ENCODE measurements at places on chromosomes 13 and 19.

DNA sequence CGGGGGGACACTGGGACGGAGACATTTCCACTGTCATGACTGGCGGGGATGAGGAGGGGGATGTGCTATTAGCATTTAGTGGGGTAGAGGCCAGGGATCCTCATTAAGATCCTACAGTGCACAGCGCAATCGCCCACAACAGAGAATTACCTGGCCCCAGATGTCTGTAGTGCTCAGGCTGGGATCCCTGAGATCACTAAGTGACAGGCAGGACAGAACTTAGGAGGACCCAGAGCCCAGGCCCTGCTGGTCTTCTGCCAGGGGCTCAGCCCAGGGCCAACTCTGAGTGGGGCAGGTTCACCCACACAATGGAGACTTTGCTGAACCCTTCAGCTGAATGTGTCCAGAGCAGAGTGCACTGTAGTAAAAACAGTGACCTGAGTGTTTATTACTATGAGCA, 4.6 kb downstream of the RANBP3 start:
- no peak for DNase-seq

- DNase-seq: no peak
Measured at GRCh38 chr19:30206187-30206586, 166.0 kb upstream of the ZNF536 start.

DNA sequence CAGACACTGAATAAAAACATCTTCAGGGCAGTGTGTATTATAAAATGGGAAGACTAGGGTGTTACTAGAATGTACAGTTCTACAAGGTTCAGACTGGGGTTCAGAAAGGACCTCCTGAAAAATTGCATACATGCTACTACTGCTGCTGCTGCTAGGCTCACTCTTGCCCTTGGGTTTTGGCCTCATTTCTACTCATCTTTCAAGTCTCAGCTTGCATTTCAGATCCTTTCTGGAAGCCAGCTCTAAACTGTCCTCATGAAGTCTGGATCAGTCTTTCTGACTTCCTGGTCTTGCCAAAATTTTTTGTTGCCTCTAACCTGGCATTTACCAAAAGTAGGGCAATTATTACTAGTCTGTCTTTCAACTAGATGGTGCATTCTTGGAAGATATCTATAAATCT, 393.3 kb downstream of the DIAPH3 start:
- no peak for DNase-seq

- DNase-seq: no peak
Measured at GRCh38 chr13:99331881-99332293, 24.7 kb upstream of the GPR183 start.

- peak; percentile 98 for DNase-seq
Measured at GRCh38 chr13:99812625-99813024, 158.9 kb downstream of the ZIC5 start.

DNA sequence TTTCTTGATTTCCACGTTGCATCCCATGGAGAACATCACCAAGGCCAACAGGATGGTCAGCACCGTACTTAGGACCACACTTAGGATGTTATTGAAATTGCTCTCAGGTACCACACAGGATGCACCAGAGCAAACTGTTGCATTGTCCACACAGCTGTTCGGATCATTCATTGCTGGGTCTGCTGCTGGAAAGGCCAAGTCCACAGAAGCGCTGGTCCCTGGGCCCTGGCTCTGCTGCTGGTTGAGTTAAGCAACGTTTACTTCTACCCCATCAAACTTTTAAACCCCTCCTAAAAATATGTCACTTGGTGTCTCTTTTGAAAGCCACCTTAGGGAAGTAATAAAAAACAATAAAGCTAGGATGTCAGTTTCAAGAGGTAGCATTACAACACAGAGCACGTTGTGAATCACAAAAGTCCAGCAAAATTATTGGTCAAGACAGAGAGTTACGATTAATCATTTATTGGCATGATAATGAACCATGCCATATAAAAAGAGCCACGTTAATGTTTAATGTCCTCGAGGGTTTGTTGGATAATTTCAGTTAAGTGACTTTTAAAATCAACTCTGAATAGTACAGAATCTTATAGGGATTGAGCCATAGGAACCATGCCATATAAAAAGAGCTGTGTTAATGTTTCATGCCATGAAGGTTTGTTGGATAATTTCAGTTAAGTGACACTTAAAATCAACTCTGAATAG, at the start of gene SLC10A2:
TSS of gene SLC10A2 (minus strand) at position 339 of the 702 bp plus-strand sequence. CDS start at position 171, 168 bp downstream.
- DNase-seq: no peak

GRCh38 chr19:7933828-7934725, 8.1 kb upstream of the CTXN1 start:
- no peak for DNase-seq

DNA sequence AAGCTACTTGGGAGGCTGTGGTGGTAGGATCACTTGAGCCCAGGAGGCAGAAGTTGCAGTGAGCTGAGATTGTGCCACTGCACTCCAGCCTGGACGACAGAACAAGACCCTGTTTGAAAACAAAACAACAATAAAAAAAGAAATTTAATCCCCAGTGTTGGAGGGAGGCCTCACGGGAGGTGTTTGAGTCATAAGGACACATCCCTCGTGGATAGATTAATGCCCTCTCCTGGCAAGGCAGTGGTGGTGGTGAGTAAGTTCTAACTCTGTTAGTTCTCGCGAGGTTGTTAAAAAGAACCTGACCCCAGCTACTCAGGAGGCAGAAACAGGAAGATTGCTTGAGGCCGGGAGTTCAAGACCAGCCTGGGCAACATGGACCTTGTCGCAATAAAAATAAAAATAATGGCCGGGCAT, 27.6 kb upstream of the SIN3B start:
- peak; percentile 67 for DNase-seq

DNA sequence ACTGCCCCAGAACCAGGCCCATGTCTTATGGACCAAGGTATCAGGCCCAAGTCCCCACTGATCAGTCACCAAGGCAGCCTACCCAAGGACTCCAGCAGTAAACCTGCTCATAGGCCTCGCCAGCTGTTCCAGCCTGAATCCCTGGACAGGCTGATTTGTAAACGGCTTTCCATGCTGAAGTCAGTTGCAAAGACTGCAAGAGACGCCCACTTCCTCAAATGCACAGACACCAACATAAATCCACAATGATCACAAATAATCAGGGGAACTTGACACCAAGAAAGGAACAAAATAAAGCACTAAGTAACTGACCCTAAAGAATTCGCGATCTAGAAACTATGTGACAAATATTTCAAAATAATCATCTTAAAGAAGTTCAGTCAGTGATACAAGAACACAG, 75.2 kb downstream of the RXFP2 start:
- DNase-seq: no peak

DNA sequence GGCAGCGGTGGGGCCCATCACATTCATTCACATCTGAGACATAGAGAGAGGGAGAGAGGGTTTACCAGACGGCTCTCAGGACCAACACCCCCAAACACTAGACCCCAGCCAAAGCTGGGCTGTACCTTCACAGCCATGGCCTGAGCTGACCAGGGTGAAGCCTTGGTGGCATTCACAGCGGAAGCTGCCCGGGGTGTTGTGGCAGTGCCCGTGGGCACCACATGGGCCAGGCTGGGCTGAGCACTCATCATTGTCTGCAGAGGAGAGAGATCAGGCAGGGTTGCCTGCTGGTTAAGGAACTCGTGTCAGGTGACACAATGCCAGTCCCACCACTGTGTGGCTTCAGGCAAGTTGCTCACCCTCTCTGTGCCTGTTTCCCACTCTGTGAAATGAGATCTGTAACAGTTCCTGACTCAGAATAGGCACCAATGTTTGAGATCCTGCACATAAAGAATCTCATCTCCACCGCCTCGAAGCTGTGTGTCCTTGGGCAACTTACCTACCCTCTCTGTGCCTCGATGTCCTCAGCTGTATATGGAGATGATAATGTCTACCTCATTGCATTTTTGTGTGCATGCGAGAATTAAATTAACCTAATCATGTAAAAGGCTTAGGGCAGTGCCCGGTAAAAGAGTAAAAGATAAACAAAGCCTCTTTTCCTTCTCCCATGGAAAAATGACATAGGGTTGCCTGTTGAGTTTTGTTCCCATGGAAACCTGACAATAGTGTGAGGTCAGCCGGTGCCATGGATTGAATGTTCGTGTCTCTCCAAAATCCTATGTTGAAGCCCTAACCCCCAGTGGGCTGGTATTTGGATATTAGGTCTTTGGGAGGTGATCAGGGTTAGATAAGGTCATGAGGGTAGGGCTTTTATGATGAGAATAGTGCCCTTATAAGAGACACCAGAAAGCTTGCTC, 22.9 kb downstream of the CCL25 start:
- no peak for DNase-seq

GRCh38 chr19:48963371-48964204, 1.5 kb upstream of the FTL start:
- peak; percentile 55 for DNase-seq

GRCh38 chr19:5041913-5042187, 72.9 kb downstream of the KDM4B start:
- no peak for DNase-seq

DNA sequence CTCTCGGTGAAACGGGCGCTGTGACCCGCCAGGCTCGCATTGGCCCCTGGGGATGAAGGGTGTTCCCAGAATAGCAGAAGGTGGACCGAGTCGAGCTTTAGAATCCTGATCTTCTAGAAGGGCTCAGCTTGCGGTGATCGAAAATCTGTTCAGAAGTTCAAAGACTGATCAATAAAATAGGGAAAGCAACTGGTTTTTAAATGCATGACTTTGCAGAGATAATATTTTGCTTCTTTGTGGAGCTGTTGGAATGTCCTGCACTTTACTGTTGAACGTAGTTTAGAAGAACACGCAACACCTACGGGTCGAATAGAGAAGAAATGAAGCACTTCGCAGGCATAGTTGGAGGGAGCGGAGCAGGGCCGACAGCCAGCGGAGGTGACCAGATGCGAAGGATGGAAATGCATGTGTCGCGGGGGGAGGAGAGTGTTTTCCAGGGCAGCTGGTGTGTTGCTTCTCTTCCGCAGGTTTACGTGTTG, 766 bp downstream of the CEBPG start:
- no peak for DNase-seq

DNA sequence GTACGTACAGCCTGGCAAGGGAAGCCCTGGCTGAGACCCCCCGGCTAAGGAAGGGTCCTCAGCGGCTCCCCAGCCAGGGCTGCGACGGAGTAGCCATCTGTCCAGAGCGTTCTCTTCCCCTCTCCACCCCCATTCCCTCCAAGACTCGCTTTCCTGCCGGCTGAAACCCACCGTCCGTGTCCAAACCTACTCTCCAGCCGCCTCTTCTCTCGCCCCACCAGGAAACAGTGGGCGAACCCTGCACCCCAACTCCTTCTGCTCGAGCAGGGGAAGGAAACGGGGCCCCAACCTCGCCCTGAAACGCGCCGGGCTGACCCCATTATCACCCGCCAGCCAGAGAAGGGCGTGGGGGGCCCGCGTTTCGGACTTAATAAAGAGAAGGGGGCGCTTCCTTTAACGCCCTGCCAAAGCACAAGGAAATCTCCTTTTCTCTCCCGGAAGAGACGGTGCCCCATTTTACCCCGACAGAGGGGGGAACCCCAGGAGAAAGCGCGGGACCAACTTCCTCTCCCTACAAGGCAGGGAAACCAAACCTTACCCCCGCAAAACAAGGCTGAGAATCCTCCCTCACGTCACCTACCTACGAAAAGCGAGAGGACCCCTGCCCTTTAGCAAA, 2.5 kb downstream of the ZC3H4 start:
- DNase-seq: no peak

DNA sequence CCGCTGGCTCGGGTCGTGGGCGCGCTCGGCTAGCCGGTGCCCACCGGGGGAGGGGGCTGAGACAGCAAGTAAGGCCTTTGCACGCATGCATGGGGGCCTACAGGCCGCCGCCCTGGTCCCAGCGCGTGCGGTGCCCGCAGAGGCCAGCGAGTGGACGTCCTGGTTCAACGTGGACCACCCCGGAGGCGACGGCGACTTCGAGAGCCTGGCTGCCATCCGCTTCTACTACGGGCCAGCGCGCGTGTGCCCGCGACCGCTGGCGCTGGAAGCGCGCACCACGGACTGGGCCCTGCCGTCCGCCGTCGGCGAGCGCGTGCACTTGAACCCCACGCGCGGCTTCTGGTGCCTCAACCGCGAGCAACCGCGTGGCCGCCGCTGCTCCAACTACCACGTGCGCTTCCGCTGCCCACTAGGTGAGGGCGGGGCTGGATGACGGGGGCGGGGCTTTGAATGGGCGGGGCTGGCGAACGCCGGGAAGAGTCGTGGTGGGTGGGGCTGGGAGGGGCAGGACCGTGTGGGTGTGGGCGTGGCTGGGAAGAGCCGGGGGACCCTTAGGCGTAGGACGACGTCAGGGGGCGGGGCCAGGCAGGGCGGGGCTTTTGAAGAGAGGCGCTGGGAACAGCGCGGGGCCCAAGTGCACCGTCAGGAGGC, 2.1 kb downstream of the CILP2 start:
- DNase-seq: no peak

DNA sequence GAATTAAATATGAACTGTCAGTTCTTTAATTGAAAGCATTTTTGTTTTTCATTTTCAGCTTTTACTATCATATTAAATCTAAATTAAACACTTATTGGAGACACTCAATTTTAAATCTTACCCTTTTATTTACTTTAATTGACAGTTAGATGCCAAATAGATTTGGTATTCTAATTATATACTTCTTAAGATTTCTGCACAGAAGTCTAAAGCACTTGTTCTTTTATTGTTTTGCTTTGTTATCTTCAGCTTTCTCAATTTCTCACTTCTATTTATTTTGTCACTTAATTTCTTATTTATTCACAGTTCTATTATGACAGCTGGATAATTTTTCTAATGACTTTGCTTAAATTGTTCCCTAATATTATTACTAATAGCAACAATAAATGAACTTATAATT, 1397.3 kb upstream of the MIR17HG start:
- DNase-seq: no peak

GRCh38 chr19:47427241-47428176, 8.2 kb upstream of the MEIS3 start:
- peak; percentile 56 for DNase-seq

GRCh38 chr19:46384396-46384795, 29.0 kb downstream of the CCDC8 start:
- DNase-seq: no peak

- no peak for DNase-seq
Measured at GRCh38 chr19:28606269-28607032, 606.5 kb downstream of the UQCRFS1 start.

- DNase-seq: no peak
Measured at GRCh38 chr19:5063873-5064645, 95.1 kb downstream of the KDM4B start.

GRCh38 chr13:31764556-31764955, 25.2 kb downstream of the RXFP2 start:
- no peak for DNase-seq

GRCh38 chr19:56973713-56974555, 133.4 kb upstream of the PEG3 start:
- DNase-seq: no peak

GRCh38 chr13:32282096-32282711, 33.0 kb downstream of the ZAR1L start:
- no peak for DNase-seq

DNA sequence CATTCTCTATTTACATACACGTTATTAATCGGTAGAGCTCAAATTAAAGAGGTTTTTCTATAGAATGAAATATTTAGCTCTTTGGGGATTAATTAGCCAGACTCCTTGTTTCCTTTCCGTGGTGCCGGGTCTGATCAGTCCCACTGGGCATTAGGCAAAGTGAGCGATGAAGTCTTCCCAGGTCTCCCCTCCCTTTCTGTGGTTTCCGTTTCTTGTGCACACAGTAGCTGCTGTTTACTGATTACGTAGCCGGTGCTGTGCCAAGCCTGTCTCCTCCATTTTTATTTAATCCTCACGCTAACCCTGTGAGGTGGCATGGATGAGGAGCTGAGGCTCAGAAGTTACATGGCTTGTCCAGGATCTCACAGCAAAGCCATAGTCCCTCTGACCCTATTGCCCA, 9.0 kb downstream of the SLC25A15 start:
- DNase-seq: no peak

GRCh38 chr13:42381165-42381425, 109.1 kb downstream of the AKAP11 start:
- DNase-seq: no peak
